ENCODE measurements at places on chromosomes 7 and 10. TPM values are rescaled to one million over a fixed set of nuclear protein-coding genes. Genes with fewer than 3 reads are reported as not detected.
A peak's percentile ranks its signal among the peaks of the same experiment; 100 is the strongest.

- H3K27ac ChIP-seq = no peak overlapping the region
- no peaks in the 10 kb centered on the region for H3K27me3 ChIP-seq
- H3K36me3 ChIP-seq = no peaks in the 10 kb centered on the region
- no peak overlapping the region for H3K4me3 ChIP-seq
- peaks cover 7% of the 10 kb centered on the region for H3K4me1 ChIP-seq
- DNase-seq = peak; percentile 81
Measured at GRCh38 chr7:95476904-95477594, 8.7 kb upstream of the ASB4 start.

- no peaks in the 10 kb centered on the region for H3K36me3 ChIP-seq
- H3K27ac ChIP-seq = no peak overlapping the region
- H3K4me3 ChIP-seq = no peak overlapping the region
- H3K27me3 ChIP-seq = no peaks in the 10 kb centered on the region
- no peaks in the 10 kb centered on the region for H3K4me1 ChIP-seq
Measured at GRCh38 chr7:135825406-135825805, 76.8 kb upstream of the FAM180A start.

GRCh38 chr10:72340510-72341261 is 14.0 kb downstream of the DNAJB12 start:
- peak overlapping the region; percentile 1 for H3K27ac ChIP-seq
- H3K4me3 ChIP-seq = no peak overlapping the region
- peak; percentile 78 for DNase-seq
- H3K27me3 ChIP-seq = no peaks in the 10 kb centered on the region

DNA sequence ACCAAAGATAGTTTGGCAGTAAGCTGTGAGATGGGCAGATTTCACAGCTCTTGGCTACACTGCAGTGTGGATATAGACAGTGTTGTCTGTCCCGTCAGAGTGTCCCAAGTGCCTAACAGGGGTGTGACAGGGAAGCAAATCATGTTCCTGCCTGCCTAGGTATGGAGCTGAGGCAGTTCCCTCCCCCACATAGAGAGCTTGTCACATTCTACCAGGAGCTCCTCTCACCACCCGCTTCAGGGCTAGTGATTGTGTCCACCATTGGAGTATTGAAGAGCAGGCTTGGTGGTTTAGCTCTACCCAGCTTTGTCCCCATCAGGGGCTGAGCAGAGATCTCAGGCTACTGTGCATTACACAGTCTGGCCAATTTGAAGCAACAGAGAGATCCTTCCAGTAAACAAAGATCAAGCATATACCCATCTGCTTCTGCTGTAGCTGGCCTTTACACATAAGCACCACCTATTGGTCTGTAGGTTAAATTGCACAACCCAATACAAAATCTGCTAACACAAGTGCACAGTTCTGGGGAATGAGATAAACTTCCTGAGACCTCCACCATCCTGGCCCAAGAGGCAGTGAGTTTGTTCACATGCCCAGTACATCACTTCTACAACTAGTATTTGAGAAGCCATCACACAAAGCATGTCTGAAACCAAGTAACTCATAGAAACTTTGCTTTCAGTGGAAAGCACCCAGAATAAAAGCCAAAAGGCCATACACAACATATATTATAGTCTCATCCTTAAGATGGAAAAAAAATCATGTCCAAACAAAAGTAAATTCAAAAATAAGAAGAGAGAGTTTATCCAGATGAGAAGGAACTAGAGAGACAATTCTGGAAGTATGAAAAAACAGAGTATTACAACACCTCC is 67.3 kb downstream of the GLCCI1 start:
- no peak overlapping the region for H3K27ac ChIP-seq
- no peaks in the 10 kb centered on the region for H3K36me3 ChIP-seq
- no peaks in the 10 kb centered on the region for H3K4me1 ChIP-seq
- H3K4me3 ChIP-seq = no peak overlapping the region
- DNase-seq = no peak
- no peaks in the 10 kb centered on the region for H3K27me3 ChIP-seq

Gene GCC1
- total RNA-seq = 12.5 TPM

Gene TEX36
- total RNA-seq = not detected

Gene RARRES2
- total RNA-seq = 619 TPM

Gene KAZALD1
- not detected for total RNA-seq

Measured in ovary (tissue), 10 donors.